ENCODE measurements at places on chromosomes 5 and 9.
A peak's percentile ranks its signal among the peaks of the same experiment; 100 is the strongest.

GRCh38 chr5:128009403-128009802 is 74.2 kb upstream of the SLC12A2 start:
- no peak for DNase-seq

DNA sequence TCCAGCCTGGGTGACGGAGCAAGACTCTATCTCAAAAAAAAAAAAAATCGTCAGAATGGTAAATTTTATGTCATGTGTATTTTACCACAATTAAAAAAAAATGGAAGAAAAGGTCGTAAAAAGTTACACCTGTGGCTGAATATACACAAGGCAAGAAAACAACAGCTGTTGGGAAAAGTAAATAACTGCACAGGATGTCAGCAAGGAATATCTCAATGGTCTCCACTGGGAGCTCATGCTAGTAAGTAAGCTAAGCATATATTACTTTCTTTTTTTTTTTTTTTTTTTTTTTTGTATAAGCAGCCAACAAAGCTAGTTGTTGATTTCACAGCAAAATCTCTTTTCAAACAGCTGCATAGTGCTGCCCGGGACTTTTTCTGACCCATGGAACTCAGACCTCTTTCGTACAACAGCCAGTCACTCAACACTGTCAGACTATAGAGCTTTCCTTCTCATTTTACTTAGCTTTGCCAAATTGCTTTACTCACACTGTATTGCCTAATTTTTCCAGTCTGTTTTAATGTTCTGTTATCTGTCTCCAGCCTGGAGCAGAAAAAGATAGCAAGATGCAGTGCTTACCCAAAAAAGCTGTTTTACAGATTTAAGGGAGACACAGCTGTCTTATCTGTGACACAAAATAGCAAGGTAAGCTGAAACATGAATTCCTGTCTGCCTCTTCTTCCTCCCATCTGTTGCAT is 175.9 kb downstream of the ENC1 start:
- no peak for DNase-seq

DNA sequence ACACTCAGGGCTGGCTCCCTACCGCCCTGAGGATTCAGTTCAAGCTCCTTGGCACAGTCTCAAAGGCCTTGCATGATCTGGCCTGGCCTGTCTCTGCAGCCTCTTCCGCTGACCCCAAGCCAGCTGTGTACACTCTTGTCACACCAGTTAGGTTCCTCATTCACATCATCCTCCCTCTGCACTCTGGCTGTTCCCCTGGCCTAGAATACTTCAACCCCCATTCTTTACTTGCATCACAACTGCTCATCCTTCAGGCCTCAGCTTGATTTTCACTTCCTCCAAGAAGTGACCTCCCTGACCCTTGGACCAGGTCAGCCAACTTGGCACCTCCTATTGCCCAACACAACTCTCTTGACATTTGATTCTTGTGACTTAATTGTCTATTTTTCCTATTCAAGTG is 18.9 kb upstream of the PFDN1 start:
- DNase-seq = no peak

DNA sequence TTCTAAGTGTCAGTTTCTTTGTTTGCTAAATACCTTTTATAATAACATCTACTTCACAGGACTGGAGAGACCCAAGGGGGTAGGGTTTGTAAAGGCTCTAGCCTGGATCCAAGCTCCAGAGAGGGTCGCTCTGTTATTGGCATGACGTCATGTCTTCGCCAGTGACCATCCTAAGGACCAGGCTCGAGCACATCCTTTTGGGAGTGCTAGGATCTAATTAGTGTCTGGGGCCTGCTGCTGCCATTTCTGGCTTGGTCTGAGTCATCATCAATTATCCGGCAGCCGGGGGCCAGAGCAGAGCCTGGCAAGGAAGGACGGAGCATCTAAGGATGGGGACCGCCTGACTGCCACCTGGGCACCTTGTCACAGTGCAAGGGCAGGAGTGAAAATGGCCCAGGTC is 153.0 kb downstream of the NSG2 start:
- DNase-seq = no peak

GRCh38 chr9:125904155-125904851 is 157.1 kb downstream of the PBX3 start:
- DNase-seq = no peak

GRCh38 chr5:161312882-161313281 is 233.6 kb downstream of the GABRB2 start:
- DNase-seq = no peak

- DNase-seq = peak; percentile 13
Observed at GRCh38 chr9:79623799-79624721, 52.3 kb downstream of the TLE4 start.

DNA sequence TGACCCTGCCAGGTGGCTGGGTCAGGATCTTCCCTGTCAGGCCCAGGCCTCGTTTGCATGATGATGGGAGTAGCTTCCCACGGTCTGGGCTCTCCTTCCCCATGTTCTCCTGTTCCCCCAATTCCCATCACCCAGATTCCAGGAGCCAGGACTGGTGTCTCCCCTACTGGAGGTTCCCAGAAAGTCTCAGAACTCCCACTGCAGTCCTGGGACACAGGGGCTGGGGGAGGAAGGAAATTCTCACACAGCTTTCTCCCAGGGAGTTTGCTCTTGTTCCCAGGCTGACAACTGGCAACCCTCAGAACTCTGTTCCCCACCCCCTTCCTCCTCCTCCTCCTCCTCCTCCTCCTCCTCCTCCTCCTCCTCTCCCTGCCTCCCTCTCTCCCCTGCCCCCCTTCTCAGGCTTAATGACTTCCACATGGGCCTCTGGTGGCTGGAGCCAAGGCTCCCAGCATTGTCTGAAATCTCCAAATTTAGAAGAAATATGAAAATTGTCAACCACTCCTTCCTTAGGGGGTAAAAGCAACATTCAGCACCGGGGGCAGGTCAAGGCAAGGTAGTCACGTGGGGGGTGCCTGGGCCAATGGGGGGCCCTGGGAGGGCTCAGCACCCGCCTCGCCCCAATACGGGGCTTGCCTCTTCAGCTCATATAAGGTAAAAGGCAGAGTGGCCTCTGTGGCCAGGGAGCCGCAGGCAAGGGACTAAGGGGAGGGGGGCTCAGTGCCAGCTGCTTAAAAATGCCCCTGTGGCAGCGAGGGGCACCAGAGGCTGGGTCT is 27.3 kb upstream of the IL17B start:
- no peak for DNase-seq

DNA sequence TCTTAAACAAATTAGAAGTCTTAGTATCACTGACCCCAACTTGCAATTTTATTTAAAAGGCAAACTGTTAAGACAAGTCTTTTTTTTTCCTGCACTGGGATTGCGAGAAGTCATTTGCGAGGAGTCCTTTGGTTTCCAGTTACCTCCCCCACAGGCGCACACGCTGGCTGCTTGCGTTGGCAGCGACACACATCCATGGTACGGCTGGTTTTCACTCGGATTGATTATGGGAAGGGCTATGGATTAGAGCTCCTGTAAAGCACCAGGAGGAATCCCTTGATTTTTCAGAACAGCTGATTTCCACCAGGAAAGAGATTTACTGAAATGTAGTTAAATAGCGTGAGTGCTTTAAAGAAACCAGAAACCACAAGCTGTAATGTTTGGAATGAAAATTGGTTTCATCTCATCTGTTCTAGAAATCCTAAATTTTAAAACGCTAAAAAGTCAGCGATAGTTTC is 737 bp downstream of the SLC1A3 start:
- DNase-seq = no peak

DNA sequence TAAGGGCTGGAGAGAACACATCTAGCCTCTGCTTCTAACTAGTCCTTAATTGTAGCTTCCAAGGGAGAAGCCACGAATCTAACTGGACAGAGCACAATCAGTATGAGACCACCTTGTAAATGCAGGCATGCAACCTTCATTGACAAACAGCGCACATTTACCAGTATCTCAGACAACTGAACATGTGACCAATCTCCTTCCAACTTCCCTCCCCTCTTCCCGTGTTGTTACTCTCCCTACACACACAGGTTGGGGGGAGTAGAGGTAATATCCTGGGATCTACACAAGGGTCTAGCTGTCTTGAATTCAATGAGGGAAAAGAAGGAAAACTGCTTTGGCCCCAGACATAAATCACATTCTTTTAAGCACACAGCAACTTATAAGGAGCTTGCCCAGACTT is 77.6 kb downstream of the LIFR start:
- no peak for DNase-seq

- DNase-seq = no peak
Observed at GRCh38 chr5:106634375-106634774, 1036.4 kb downstream of the EFNA5 start.

DNA sequence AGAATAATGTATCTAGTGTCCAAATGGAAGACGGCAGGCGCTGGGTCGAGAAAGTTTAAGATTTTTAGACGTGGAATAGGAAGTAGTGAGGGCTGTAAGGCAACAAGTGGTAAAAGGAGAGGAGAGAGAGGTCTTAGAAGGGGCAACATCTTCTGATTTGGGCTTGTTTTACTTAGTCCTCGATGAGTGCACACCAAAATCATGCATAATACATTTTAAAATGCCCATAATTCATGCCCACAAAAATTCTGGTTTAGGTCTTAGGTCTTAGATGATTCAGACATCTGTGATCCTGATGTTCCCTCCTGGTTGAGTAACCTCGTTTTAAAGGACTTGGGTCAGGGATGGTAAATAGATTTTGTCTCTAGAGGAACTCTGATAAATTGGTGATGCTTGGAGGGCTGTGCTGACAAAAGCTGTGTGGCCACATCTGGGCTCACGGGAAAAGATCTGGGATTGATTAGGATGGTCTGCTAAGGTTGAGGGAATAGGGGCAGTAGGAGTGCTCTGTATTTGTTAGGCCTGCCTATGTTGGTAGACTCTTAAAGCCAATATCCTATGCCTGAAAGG is 476.3 kb downstream of the CCDC171 start:
- DNase-seq = no peak

- no peak for DNase-seq
Observed at GRCh38 chr9:86298873-86299272, 16.5 kb upstream of the ISCA1 start.

- no peak for DNase-seq
Observed at GRCh38 chr9:121098567-121099198, 23.9 kb downstream of the CNTRL start.

DNA sequence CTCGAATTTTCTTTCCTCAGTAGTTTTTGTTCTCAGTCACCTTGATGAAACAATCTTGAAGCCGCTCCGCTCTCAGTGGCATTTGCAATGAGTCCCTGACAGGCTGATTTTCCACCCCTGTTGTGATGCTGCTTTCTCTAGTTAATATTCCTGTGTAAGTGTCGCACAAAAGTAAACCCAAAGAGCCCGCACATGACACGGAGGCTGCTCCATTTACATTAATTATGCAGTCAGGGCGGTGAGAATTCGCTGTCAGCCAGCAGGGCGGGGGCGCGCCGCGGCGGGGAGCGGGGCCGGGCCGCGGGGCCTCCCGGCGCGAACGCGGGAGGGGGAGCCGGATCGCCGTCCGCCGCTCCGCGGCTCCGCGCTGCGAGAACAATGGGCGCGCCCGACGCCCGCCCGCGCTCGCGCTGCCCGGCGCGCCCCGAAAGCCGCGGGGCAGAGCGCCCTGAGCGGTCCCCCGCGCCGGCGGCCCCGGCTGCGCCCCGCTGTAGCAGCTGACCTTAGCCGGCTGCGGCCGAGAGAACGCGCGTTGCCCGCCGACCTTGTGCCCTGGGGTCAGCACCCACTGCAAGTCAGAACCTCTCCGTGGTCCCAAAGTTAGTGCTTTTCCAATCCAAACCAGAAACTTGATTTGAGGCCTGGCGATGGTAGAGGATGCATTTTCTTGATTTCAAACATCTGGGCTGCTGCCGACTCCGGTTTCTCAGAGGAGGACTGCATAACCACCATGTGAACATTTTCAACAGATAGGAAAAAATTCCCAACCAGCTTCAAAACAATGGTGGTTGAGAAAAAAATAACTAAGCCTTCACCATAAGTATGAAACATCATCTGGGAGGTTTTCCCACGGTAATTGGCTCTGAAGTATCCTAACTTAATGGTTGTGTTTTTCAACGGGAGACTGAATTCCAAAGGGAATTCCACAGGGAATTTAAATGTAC is 142.6 kb downstream of the PBX3 start:
- peak; percentile 18 for DNase-seq

- DNase-seq = no peak
Observed at GRCh38 chr9:82247318-82247717, 258.7 kb downstream of the SPATA31D1 start.

DNA sequence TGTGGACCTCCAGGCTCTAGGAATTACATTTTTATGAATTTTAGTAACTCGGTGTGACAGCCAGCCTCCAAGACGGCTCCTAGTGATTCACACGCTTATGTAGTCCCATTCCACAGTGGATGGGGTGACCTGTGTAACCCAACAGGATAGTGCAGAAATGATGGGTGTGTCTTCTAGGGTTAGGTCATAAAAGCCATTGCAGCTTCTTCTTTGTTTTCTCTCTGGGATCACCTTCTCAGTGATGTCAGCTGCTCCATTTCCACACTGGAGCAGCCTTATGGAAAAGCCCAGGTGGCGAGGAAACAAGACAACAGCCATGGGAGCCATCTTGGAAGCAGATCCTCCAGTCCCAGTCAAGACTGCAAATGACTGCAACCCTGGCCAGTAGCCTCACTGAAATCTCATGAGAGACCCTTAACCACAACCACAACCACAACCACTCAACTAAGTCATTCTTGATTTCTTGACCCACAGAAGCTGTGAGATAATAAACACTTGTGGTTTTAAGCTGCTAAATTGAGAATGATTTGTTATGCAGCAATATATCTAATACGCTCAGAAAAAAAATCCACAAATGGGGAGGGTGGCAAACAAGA is 5.1 kb upstream of the GNPDA1 start:
- no peak for DNase-seq

DNA sequence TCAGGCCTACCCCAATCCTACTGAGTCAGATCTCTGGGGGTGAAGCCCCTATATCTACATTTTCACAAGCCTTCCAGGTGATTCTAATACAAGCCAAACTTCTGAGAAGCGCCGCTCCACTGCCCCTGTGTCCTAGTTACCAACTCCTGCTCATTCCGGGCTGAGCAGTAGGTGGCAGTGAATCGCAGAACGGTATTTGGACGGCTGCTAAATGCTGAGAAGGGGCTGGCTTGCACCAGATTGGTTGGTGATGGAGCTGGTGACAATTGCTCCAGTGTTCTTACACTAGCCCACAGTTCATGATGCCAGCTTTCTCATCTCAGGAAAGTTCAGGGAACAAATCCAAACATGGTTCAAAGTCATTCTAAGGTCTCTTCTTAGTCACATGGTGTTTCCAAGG is 31.1 kb upstream of the FGF1 start:
- peak; percentile 18 for DNase-seq

DNA sequence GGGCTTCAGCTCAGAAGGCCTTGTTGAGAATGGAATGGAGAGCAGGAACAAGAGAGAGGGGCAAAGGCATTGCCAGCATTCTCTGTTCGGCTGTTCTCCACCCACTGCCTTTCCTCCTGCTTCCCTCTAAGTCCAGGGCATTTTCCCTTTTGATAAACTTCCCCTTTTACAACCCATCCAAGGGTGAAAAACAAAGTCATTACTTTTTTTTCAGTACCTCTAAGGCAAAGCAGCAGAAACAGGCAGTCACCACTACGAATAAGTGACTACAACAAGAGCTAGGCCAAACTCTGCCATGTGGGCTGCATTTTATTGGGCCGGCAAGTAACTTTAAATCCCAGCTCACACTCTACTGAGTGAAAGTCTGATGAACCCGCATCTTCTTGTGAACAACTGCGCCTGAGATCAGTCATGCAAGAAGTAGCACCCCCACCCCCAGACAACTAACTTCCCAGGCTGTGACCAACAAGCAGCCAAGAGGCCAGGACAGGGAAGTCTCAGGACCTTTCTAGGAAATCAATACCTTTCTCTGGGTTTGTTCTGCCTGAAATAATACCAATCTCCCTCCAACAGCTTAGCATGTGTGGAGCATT is 13.1 kb downstream of the IL7R start:
- DNase-seq = no peak
